ENCODE measurements at places on chromosomes 11 and 22.

DNA sequence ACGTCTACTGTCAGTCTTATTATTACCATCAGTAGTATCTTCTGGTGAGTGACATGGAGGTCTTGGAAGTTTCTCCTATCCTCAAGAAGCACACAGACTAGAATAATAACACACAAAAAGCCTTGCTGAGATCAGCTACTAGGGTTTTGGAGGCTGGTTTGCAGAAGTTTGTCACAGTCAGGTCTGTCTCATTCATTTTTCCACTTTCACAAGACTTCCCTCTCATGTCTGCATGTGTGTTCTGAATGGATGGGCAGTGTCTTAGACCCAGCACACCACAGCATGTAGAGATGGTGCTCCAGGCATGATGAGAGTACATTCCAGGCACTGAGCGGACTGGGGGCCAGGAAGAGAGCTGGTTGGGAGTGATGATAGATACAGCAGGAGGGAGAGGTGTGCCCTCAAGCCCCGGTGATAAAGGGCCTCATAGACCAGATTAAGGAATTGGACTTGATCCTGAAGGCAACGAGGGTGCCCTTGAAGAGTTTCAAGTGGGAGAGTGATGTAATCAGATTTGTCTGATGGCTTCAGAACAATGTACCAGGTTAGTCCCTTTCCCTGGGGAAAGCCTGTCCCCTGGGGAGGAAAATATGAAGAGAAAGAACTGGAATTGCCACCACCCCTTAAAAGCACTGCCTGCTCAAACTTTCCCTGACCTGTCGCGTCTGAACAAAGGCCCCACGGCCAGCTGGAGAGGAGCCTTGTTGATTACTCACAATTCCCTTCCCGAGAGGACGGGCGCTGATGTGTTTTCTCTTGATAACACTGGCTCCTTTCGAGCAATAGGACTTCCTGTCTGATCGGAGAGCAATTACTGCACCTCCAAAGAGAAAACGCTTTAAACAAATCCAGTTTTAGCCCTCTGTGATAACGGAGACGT lies 45.1 kb upstream of the LMO2 start:
- peak; percentile 55 for DNase-seq

GRCh38 chr11:85776951-85777602 lies 33.9 kb downstream of the SYTL2 start:
- no peak for DNase-seq

DNA sequence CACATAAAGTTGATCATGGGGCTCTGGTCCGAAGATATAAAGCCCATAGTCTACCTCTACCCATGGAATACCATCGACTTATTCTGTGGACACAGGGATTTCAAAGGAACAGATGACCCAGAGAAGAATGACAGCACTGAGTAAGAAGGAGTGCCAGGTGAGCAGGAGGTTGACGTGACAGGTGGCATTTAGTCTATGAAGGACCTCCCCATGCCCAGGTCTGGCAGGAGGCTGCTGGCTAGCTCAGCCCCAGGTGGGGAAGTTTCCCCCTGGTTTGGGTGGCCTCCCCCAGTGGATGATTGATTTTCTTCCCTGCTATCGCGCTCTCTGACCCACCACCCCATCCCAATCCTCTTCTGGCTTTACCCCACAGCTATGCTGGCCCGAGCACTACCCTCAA lies 39.1 kb downstream of the KCNC1 start:
- DNase-seq = no peak

GRCh38 chr22:27474711-27475547 lies 326.6 kb downstream of the MN1 start:
- peak; percentile 45 for DNase-seq

DNA sequence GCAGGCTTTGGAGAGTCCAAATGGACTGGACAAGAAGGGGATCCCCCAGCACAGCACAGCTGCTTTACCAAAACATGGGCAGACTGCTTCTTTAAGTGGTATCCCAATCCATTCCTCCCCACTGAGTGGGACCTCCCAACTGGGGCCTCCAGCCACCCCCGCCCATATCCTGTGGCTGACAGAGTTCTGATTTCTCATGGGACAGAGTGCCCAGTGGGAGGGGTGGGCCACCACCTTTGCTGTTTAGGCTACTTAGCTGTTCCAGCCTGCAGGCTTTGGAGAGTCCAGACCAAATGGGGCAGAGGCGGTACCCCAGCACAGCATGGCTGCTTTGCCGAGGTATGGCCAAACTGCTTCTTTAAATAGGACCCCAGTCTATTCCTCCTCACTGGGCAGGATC lies 26.9 kb upstream of the DEUP1 start:
- DNase-seq = no peak

GRCh38 chr22:35642305-35642741 lies 5.9 kb upstream of the APOL6 start:
- no peak for DNase-seq

GRCh38 chr11:127859941-127860354 lies 727.4 kb downstream of the ETS1 start:
- no peak for DNase-seq

- DNase-seq = no peak
Measured at GRCh38 chr11:94519478-94520084, 7.3 kb downstream of the C11orf97 start.

DNA sequence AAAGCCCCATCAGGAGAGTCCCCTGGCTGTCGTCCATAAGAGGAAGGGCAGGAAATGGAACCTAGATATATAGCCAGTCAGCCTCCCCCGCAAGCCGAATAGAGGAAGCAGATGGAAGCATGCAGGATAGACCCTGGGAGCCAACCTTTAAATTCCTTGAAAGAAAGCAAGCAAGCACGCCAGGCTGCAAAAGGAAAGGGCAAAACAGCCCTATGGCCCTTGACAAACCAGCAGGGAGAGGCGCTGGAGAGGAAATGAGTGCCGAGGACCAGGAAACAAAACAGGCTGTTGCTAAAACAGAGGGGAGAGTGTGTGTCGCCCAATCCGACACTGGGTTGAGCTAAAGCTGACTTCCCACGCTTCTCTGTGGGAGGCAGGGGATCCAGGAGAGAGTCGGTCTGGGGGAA lies 203.5 kb upstream of the MTNR1B start:
- peak; percentile 83 for DNase-seq

DNA sequence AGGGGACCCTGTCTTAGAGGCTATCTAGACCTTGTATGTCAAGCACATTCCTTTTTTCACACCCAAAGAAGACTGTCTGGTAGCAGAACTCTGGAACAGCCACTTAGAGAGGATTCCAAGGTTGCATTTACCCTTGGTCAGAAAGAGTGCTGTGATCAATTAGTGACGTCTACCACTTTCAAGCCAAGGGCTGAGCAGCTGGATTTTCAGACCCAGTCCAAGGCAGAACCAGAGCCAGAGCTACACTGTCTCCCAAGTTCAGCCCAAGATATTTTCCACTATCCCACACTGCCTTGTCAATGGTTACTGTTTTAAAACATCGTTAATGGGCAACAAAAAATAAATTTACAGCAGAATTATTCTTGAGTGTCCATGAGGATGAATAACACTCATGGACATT lies 24.0 kb downstream of the ABCC8 start:
- DNase-seq = no peak

GRCh38 chr11:11531131-11531908 lies 90.5 kb downstream of the GALNT18 start:
- peak; percentile 52 for DNase-seq

DNA sequence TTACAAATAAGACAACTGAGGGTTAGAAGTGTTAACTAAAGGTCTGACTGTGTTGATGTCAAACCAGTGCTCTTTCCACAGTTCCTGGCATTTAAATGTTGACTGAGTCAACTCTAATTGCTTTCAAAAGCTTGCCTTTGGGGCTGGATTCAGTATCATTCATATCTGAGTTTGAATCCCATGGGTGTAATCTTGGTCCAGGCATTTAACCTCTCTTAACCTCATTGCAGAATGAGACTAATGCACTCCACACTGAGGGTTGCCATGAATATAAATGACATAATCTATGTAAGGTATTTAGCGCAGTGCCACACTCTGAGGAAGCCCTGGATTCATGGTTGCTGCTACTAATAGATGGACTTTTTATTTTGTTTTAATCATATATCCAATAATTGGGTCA lies 274.3 kb downstream of the DDX10 start:
- no peak for DNase-seq

DNA sequence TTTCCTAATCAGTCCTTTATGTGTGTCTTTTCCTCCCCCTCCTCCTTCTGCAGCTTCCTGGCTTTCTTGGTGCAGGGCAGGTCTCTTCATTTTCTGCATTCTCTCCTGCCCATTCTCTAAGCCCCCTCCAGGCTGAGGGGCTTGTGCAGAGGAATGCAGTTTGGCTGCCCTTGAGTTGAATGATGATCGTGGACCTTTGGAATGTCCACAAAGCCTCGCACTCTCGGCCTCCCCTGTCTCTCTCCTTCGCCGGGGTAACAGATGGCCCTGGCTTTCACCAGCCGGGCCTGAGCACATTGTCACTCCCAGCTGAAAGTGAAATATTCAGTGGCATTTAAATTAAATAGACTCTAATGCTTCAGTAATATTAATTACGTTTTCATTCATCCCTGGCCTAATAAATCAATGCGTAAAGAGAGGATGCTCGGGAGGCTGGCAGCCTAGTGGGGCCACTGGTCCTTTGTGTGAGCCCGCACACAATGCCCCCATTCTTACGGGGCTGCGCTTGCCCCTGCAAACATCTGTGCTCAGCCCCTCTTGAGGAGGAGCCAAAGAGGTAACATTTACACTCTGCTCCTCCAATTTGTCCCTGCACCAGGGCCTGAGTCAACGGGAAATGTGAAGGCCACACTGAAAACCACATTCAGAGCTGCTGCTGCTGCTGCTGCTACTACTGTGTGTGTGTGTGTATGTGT lies 64.9 kb upstream of the PAX6 start:
- DNase-seq = no peak

DNA sequence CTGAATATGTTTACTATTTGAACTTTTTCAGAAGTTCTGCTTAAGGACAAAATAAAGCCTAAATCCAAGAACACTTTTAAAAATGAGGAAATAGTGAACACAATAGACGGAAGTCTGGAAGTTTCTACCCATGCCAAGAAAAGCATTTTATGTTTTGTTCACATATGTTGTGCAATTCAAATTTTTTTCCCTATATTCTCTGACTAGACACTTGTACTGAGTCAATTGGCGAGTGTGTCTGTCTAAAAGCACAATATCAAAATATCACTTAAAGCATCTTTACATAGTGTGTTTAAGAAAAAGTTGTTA lies 29.2 kb downstream of the INCENP start:
- no peak for DNase-seq

- no peak for DNase-seq
Measured at GRCh38 chr11:14971865-14972580, at the start of gene CALCA. CALCA (minus strand) TSS chr11:14972351; CDS start chr11:14971192, 1,159 bp downstream.

- no peak for DNase-seq
Measured at GRCh38 chr22:26115266-26115665, 54.0 kb upstream of the SEZ6L start.

- DNase-seq = no peak
Measured at GRCh38 chr22:43567691-43568324, 156.0 kb downstream of the MPPED1 start.

DNA sequence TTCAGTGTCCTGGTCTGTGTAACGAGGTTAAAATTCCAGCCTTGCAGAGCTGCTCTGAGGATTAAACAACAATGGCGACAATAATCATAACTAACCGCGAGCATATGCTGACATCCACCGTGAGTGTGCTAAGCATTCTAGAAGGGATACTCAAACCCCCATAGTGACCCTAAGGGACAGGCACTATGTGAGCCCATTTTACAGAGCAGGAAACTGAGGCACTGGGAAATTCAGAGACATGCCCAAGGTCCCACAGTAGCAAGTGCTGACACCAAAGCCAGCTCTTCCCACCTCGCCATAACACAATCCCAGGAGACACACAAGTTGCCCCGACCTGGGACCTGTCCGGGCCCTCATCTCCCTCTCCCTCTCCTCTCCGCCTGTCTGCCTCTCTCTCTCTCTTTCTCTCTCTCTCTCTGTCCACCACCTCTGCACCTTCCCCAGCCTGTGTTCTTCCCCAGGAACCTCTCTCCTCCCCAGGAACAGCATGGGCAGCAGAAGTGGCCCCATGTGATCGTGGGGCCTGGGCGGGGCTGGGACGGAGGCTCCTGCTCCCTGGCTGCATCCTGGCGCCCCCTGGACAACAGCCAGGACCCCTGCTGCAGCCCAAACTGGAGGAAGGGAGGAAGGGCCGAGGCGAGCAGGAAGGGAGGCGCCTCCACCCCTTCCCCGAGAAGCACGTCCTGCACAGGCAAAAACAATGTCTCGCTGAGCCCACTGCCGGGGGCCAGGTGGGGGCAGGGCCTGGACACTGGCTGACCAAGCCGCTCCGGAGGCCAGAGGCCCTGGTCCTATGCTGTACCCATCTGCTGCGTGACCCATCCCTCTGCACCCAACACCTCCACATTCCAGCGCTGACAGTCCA lies 14.8 kb upstream of the MFNG start:
- peak; percentile 58 for DNase-seq

DNA sequence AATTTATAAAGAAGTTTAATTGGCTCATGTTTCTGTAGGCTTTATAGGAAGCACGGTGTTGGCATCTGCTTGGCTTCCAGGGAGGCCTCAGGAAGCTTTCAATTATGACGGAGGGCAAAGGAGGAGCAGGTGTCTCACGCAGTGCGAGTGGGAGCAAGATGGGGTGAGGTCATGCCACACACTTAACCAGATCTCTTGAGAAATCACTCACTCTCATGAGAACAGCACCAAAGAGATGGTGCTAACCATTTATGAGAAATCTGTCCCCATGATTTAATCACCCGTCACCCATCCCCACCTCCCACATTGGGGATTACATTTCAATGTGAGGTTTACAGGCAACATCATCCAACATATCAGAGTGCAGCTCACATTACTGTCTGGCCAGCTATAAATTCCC lies 103.5 kb downstream of the ARHGAP8 start:
- DNase-seq = no peak

- no peak for DNase-seq
Measured at GRCh38 chr22:43281394-43281793, 61.8 kb downstream of the SCUBE1 start.

GRCh38 chr11:123247496-123247799 lies 52.4 kb upstream of the CLMP start:
- DNase-seq = no peak

DNA sequence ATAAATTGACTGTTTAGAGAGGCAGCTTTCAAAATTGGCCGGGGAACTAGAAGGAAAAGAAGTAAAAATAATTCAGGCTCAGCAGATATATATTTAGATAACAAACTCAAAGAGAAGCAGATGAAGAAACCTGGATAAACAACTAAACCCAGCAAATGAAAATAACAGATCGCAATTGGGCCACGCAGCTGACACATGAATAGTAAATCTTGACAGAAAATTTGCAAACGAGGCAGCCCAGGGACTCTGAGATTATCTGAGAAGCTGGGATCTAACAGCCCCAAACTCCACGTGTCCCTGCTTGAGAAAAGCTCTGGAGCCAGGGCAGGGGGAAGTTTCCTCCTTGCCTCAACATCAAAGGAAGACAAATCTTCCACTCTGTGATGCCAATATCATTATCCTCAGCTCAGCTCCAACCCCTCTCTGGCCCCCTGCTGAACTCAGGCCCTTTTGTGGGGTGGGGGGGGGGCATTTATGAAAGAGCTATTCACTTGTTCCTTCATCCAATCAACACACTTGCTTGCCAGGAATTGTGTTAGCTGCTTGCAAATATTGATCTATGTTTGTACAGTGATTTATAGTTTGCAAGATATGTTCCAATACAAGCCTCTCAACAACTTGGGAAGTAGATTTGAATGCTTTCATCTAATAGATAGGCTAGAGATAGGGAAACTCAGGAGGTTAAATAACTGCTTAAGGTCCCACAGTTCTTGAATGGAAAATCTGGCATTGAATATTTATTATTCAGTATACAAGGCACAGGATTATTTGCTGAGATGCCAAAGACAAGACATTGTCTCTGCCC lies 72.5 kb upstream of the C11orf87 start:
- no peak for DNase-seq

GRCh38 chr11:107708792-107709191 lies 3.1 kb downstream of the SLN start:
- DNase-seq = no peak

- DNase-seq = no peak
Measured at GRCh38 chr22:46019351-46019750, 42.4 kb upstream of the WNT7B start.

All from right hindlimb (tissue), 1 donor.